ENCODE measurements at places on chromosomes 6 and 20.

DNA sequence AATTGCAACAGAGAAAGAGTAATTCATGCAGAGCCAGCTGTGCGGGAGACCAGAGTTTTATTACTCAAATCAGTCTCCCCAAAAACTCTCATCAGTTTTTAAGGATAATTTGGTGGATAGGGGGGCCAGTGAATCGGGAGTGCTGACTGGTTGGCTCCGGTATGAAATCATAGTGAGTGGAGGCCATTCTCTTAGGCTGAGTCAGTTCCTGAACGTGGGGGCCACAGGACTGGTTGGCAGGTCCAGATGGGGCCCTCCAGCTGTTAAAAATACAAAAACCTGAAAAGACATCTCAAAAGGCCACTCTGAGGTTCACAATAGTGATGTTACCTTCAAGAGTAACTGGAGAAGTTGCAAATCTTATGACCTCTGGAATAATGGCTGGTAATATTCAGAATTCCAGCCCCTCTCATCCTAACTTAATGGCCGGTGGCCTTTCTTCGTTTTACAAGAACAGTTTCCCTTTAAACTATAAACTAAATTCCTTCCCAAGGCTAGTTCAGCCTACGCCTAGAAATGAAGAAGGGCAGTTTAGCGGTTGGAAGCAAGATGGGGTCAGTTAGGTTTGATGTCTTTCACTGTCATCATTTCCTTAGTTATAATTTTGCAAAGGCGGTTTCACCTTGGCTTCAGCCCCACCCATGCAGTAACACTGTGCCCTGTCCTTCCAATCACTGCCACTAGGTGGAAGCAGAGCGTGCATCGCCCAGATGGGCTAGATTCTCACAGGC, 6.8 kb upstream of the MICA start:
- peak; percentile 87 for DNase-seq

- DNase-seq, result no peak
These were observed 49.4 kb upstream of the CARMIL1 start for GRCh38 chr6:25229671-25230321.

DNA sequence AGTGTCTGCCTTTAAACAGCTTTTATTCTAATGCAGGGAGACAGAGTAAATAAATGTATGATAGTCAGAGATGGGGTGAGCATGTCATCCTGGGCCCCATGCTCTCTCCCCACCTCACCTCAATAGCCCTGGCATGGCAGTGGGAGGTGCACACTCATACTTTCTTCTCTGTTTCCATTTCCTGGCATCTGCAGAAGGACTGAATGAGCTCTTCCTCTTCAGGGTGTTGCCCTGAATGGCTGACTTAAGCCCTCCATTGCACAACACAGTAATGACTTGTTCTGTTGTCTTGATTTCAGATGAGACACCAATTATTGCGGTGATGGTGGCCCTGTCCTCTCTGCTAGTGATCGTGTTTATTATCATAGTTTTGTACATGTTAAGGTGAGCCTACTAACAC, 57.0 kb upstream of the GNRH2 start:
- peak; percentile 78 for DNase-seq

DNA sequence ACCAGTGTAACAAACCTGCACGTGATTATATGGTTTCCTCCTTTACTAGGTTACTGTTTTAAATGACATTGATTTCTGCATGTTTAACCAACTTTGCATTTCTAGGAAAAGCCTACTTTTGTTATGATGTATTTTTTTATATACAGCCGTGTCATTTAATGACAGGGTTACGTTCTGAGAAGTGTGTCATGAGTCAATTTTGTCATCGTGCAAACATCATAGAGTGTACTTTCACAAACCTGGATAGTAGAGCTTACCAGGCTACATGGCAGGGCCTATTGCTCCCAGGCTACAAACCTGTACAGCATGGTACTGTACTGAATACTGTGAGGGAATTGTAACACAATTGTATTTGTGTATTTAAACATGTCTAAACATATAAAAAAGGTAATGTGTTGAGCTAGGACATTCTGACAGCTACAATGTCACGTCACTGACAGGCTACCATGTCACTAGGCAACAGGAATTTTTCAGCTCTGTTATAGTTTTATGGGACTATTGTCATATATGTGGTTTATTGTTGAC, 205.3 kb downstream of the PRL start:
- DNase-seq, result no peak

- no peak for DNase-seq
These were observed 17.5 kb downstream of the COL12A1 start for GRCh38 chr6:75188221-75188925.

DNA sequence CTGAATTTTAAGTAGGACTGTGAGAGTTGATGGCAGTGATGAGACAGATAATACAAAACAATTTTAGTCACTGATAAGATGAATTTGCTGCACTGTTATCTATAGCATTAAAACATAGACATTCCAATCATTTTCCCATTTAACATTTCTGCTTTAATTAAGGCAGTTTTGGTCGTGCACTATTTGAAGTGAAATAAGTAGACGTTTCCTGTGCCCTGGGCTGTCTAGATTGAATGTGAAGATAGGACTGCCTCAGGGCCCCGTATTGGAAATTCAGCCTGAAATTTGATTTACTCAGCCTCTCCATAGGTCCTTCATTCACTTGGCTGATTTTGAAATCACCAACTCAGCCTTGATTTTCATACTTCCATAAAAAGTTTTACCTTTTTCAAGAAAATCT, 48.3 kb downstream of the ARID1B start:
- DNase-seq, result no peak

DNA sequence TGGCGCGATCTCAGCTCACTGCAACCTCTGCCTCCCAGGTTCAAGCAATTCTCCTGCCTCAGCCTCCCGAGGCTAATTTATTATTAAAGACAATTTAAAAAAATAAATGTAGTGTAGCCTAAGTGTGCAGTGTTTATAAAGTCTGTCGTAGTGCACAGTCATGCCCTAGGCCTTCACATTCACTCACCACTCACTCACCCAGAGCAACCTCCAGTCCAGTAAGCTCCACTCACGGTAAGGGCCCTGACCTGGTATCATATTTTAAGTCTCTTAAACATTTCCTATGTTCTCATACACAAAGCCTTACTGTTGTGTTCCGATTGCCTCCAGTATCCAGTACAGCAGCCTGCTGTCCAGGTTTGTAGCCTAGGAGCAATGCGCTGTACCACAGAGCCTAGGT, 168.2 kb upstream of the FOXQ1 start:
- no peak for DNase-seq

DNA sequence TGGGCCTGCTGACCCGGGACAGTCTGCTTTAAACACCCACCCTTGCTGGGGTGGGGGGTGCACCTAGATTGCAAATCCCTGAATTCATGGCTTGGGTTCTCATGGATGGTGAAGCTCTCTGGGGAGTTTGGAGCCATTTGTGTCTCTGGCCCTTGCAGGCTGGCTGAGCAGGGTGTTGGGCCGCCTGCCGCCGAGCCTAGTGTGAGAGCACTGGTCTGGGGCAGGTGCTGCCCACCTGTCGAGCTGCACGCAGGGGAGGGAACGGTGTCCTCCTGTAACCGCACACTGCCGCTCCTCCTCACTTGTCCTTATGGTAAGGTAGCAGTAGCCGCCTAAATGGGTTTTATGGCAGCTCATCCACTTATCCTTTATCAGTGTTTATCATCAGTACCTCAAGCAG, 143.9 kb downstream of the DTNBP1 start:
- DNase-seq, result no peak

GRCh38 chr6:164889980-164890379, 419.4 kb downstream of the C6orf118 start:
- no peak for DNase-seq

DNA sequence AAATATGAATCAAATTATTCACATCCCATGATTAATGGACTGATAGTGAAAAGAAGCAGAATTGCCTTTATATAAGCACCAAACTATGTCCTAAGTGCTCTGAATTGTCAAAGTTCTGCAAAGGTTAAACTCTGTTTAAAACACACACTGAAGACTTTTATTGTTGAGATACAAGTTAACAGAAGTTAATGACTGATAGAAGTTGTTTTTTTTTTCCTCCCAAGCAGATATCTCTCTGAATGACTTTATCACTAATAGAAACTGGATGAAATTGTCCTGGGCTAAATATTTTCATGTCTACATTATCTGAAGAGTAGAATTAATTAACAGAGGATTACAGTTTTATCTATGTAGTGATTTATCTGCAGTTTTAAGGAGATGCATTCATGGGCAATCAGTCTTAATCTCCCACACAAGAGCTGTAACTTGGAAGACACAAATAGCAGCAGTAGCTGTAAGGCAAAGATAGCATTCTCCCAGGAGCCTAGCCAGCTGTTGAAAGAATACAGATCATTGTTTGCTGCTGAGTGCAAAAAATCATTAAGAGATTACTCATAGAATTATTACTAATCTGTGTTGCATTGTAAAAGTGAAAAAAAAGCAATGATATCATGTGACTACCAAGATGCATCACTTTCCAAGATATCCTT, 49.9 kb downstream of the BMP5 start:
- DNase-seq, result no peak

GRCh38 chr20:47810721-47811347, 25.6 kb upstream of the SULF2 start:
- no peak for DNase-seq

- no peak for DNase-seq
These were observed 60.1 kb upstream of the AKIRIN2 start for GRCh38 chr6:87762116-87762515.

DNA sequence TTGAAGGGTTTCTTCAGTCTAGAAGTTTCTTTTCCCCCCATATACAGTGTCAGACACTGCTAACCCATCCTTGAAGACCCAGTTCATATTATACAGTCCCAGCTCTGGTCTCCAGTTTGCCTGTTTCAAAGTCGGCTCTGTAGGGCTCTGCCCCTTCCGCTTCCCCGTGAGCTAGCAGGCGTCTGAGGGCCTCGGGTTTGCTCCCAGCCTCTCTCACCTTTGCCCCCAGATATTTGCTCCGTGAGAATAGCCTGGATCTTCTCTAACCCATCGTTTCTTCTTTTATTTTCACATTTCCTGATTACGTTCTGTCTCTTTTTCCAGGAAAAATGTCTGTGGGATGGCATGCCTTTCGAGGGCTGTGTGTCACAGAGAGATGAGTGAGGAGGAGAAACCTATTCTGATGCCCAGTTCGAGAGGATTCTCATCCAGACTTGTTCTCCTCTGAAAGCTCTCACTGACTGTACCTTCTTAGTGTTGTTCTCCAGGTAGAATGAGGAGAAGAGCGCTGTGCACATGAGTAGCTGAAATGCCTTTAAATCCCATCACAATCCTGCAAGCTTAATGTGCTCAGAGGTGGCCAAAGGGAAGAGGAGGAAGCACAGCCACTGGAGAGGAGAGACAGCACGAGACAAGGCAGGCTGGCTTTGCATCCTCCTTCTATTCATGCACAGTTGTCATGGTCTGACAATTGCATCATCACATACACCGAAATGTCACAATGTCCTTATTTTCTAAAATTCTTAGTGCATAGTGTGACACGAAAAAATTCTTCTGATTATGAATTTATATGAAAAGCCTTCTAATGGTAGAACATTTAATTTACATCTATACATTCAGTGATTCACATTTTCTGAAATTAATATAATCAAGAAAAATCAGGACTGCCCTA, 171.1 kb downstream of the FOXA2 start:
- no peak for DNase-seq

- DNase-seq, result no peak
These were observed 637 bp upstream of the RPF2 start for GRCh38 chr6:110981202-110981600.

- DNase-seq, result no peak
These were observed 10.9 kb downstream of the HIVEP2 start for GRCh38 chr6:142934106-142934505.

DNA sequence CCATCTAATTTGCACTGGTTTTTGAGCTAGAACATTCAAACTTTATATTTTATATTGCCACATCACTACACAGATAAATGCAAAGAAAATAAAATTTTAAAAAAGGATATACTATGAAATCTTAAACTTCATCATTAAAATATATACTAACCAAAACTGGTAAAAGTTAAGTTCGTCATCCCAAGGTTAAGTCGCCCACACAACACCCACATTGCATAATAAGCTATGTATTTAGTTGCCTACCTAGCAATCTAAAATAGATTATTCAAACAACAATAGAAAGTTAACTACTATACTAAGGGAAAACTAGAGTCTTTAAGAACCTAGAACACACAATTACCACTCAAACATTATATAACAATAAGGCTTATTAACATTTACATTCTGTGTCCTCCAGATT, 24.5 kb downstream of the PDE10A start:
- DNase-seq, result no peak

DNA sequence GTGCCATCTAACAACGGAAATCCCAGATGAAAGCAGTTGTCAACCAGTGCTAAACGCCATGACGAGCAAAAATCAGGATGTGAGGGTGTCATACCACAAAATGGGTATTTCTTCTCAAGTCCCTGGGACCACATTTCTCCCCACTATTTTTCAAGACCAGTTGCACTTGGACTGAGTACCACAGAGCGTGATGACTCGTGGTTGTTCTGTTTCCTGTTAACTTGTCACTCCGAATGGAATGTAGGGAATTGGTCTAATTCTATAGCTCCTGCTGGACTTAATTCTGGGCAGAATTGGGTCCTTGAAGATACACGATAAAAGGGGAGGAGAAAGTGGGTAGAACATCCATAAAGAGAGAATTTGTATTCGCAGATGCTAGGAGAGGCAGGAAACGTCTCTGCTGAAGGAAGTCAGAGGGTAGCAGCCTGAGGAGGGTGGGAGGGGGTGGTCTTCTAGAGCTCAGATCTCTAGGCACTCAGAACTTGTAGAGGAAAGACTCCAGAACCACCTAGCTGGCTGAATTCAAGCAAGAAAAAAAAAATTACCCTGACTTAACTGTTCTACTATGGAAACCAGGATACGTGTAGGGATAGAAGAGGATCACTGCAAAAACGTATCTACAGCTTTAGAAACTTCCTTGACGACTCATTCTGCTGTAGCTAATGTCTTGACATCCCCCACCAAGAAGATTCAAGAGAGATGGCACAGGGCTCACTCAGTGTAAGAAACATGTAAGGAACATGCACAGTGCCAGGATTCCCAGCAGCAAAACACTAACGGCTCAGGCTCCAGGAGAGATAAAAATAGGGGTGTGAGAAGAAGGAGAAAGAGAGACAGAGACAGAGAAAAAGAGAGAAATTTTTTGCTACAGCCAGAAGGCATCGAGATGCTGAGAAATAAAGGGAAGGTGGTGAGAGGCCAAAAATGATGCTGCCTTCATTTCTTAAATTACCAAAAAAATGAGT, 494.7 kb downstream of the CD83 start:
- no peak for DNase-seq

DNA sequence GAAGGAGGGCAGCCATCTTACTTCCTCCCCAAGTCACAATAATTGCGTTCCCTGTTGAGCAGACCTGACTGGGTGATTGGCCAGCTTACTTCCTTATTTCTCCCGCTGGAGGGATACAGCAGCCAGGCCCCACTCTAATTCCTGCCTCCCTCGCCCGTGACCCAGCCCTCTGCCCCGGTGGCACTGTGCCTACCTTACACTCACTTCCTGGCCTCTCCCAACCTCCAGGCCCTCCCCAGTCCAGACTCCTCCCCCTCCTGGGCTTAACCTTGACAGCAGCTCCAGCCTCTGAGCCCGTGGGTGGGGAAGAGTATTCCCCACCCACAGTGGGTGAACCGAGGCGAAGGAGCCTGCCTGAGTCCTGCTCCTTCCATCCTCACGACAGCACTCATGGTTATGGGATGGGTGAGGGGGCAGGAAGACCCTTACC, 3.0 kb downstream of the BAK1 start:
- no peak for DNase-seq

- no peak for DNase-seq
These were observed 52.1 kb downstream of the PHF20 start for GRCh38 chr20:35823937-35824336.
